MM.1S (cell line): ENCODE measurements at places on chromosomes 1 and 21.

DNA sequence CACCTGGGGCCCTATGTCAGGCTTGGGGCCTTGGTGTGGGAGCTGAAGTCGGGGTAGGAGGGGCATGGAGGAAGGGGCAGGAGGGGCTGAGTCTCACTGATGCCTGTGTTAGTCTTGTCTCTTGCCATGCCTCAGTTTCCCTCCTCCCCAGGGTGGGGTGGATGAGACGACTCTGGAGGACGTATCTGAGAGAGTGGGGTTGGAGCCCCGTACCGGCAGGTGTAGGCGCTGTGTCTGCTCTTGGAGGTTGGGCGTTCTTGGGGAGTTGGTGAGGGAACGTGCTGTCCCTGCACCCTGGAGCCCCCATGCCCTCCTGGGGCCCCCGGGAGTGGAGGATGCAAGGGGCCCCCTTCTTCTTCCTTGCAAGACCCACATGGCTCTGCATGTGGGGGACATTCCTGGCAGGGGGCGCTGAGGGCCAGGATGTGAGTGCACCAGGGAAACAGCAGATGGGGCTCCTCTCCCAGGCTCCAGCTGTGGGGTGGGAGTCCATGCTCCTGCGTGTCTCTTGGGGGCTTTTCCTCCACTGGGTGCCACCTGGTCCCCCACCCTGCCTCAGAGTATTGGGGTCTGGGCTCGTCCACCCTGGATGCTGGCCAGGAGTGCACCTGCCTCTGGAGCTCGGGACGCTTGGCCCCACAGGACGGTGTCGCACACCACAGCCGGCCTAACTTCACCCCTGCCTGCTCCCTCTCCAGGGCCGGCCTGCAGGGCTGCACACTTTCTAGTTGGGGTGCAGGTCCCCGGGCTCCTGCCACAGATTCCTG, 1.4 kb upstream of the TNFRSF14 start:
- no peak overlapping the region for H3K4me3 ChIP-seq
- no peak for DNase-seq
- H3K36me3 ChIP-seq, result no peaks in the 10 kb centered on the region
- H3K27ac ChIP-seq, result no peak overlapping the region
- no peaks in the 10 kb centered on the region for H3K27me3 ChIP-seq

- no peak overlapping the region for H3K27ac ChIP-seq
- H3K27me3 ChIP-seq, result peaks cover 20% of the 10 kb centered on the region
- no peak overlapping the region for H3K4me3 ChIP-seq
- no peak for DNase-seq
- no peaks in the 10 kb centered on the region for H3K36me3 ChIP-seq
These were observed 57.4 kb upstream of the ACOT11 start for GRCh38 chr1:54490361-54491248.

GRCh38 chr1:36136535-36136934, 11.5 kb upstream of the COL8A2 start:
- no peak for DNase-seq
- 0 out of 2 replicates have a peak, but pooled peaks cover 4% of the 10 kb centered on the region for H3K36me3 ChIP-seq
- H3K4me3 ChIP-seq, result no peak overlapping the region

- no peaks in the 10 kb centered on the region for H3K27me3 ChIP-seq
- H3K36me3 ChIP-seq, result no peaks in the 10 kb centered on the region
- no peak overlapping the region for H3K27ac ChIP-seq
- no peak overlapping the region for H3K4me3 ChIP-seq
- no peak for DNase-seq
These were observed 44.9 kb downstream of the MAP3K21 start for GRCh38 chr1:233372218-233373120.

DNA sequence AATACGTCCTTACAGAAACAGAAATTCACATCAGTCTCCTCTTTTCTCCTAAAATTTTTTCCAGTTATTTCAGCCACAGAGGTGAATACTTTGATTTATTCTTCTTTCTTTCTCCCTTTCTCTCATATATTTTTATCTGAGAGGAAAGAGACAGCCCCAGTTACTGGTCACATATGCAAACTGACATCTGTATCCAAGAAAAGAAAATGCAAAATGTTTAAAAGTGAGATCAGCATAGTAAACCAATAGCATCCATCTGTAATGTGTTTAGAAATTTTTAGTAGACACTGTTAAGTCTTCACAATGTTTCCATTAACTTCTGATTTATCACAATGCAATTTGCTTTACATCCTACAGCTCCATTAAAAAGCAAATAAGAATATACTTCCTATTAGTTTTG, 53.5 kb downstream of the NTNG1 start:
- DNase-seq, result no peak
- H3K4me3 ChIP-seq, result no peak overlapping the region
- H3K27ac ChIP-seq, result no peak overlapping the region
- no peaks in the 10 kb centered on the region for H3K36me3 ChIP-seq
- no peaks in the 10 kb centered on the region for H3K27me3 ChIP-seq

- peak overlapping the region; percentile 23; the same call in 1 of the 2 replicates for H3K27ac ChIP-seq
- no peaks in the 10 kb centered on the region for H3K36me3 ChIP-seq
- H3K4me1 ChIP-seq, result peaks cover 30% of the 10 kb centered on the region
- no peaks in the 10 kb centered on the region for H3K27me3 ChIP-seq
These were observed 218.8 kb upstream of the RRP15 start for GRCh38 chr1:218066332-218066731.
